ENCODE measurements at places on chromosomes 4 and X.
A peak's percentile ranks its signal among the peaks of the same experiment; 100 is the strongest.

DNA sequence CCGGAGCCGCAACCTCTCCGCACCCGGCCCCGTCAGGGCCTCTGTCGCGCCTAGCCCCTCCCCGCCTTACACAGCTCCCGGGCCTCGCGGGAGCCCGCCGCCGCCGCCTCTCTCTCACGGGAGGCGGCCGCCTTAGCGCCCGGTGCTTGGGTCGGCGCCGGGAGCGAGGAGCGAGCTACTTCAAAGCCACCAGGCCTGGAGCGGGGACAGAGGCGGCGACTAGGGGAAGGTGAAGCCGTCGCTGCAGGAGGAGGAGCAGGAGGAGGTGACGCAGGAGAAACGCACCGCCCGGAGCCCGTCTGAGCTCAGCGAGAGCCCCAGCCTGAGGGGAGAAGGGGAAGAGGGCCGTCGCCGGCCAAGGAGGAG, 250 bp downstream of the USP9X start:
- DNase-seq = no peak

DNA sequence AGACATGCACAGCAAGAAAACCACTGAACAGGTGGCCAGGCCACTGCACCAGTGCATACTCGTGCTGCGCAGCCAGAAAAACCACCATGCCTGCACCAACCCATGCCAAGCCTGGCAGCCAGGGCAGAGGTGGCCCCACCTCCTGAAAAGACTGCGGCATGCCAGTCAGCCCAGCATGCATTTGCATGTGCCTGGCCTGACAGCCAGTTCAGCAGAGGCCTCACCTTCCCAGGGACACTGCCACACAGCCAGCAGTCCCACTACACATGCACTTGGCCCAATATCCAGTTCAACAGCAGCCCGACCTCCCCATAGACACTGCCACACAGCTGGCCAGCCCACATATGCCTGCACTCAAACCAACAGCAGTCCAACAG, 43.5 kb upstream of the DDX60 start:
- no peak for DNase-seq

GRCh38 chr4:105067946-105068345, 78.7 kb upstream of the TET2 start:
- peak; percentile 20 for DNase-seq

DNA sequence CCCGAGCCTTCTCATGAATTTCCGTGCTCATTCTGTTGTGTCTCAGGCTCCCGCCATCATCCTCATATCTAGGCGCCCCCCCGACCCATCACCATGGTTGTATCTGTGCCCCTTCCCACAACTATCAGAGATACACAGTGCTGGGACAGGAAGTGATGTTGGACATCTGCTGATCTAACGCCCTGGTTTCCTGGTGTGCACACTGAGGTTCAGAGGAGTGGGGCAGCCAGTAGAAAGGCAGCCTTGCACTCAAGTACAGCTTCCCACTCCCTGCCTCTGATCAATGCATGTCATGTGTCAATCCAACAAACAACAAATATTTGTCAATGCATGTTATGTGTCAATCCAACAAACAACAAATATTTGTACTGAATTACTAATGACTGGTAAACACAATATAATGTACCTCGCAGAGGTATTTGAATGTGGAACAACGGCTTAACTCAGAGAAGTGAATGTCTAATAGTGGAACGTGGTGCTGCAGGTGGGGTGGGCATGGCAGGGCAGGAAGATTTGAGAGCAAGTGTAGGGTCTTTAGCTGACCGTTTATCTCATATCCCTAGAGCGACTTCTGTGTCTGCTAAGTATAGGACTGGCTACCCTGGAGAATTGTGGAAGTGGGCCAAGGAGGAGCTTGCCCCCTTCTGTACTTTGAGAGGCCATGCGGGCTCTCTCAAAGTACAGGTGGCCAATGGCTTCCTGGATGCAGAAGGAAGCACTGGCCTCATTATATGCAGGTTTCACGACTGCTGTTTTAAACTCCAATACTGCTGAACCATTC, 10.3 kb upstream of the SEL1L3 start:
- no peak for DNase-seq

GRCh38 chrX:68936608-68937007, 107.8 kb downstream of the EFNB1 start:
- no peak for DNase-seq

DNA sequence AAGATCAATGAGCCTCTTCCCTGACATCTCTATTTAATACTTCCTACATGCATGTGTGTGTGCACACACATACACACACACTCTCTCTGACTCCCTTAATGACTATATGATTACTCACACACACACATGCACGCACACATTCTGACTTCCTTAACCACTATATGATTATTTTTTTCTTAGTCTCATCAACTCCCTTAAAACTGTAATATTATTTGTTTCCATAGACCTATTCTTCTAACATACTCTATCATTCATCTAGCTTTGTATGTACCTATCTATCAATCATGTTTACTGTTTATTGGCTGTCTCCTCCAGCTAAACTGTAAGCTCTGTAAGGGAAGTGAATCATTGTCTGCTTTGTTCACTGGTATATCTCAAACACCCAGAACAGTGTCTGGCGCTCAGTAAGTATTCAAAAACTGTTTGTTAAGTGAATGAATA, 236.6 kb downstream of the RASL11B start:
- DNase-seq = no peak

- no peak for DNase-seq
These were observed 616.9 kb downstream of the FSTL5 start for GRCh38 chr4:161546902-161547301.

GRCh38 chrX:150365051-150365989, 2.2 kb downstream of the MAMLD1 start:
- DNase-seq = peak; percentile 67
